ENCODE measurements at places on chromosomes 1 and 21.

DNA sequence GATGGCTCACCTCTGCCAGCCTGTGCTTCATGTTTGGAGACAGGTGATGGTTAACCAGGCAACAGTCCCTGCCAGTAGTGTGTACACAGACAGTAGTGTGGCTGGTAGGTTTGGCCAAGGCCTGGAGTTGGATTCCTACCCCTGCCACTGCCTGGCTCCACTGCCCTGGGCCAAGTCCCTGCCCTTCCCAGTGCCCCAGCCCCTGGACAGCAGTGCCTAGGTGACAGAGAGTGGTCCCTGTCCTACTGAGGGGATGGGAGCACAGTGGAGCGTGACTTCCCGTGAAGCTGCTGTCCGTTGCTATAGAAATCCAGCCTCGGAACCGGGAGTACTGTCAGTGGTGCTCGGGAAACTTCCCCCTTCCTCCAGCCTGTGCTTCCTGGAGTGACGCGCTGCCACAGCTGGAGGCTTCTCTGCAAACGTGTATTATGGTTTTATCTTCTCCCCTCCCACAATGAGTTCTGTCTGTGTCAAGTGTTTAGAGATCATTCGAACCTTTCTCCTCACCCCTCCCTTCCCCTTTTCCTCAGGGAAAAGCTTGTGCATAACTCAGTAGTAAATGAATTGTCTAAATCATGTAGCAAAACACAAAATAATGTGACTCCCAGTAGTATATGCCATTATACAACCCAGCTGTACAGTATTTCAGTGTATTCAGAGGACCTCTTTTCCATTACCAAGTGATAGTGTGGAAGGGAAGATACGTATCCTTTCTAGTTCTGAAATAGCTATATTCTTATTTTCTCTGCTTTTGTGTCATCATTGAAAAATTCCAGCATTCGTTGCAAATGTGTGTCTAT is 73.4 kb downstream of the GALNT2 start:
- DNase-seq, result no peak

- no peak for DNase-seq
These were observed 93.7 kb downstream of the TTC3 start for GRCh38 chr21:37166733-37167132.

DNA sequence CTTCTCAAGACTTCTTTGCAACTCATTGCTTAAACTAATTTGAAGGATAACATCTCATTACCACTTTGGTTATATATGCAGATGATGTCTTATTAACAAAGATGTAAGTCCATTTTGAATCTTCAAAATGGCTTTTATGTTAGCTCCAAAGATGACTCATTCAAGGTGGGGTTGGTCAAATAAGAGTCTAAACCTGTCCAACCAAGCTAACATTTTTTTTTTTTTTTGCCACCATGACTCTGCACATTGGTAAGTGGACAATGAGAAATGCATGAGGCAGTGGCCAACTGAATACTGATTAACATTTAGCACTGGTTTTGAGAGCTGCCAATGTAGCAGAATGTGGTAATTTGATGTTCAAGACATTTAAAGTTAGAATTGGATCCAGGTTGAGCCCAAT is 278 bp upstream of the KRTAP27-1 start:
- DNase-seq, result no peak

DNA sequence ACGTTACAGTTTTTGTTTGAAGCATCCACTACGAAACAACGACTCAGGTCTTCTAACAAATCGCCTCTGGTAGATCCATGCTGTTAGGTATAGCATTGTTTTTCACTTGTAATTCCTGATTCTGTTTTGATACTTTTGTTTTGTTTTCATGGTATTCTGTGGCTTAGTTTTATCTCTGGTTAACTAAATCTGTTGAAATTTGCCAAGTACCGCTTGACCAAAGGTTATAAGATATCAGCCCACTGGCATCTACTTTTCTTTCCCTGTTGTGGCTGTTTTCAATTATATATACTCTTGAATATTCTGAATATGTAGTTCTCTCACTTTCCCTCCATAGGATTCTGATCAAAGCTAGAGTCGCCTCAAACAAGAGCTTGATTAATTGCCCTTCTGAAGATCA is 274.8 kb upstream of the C1orf105 start:
- no peak for DNase-seq

DNA sequence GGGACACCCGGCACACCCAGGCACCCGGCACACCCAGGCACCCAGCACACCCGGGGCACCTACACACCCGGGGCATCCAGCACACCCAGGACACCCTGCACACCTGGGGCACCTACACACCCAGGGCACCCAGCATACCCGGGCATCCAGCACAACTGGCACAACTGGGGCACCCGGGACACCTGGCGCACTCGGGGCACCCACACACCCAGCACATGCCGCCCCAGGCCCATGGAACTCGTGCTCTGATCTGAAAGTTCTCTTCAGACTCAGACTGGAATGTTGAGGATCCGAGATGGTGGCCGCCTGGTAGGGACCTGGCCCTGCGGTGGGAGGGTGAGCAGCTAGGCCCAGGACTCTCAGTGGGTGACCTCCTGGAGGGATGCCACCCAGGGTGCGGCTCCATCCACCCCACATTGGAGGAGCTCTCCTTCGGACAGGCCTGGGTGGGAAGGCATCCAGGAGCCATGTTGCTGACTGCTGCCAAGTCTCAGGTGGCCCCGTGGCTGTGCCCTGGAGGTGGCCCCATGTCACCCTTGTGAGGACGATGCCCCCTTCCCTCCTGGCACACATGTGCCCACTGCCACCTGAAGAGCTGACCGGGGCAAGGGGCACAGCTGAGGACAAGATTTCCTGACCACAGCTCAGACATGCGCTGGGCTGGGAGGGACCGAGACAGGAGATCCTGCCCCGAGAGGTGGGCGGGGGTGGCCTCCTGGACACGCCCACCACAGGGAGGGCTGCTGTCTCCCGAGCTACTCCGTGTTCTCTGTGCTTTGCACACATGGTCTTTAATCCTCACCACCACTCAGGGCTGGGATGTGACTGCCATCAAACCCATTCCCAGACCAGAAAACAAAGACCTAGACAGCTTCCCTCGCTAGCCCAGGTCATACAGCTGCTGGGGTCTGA is 37.0 kb downstream of the UBE2G2 start:
- DNase-seq, result no peak

- DNase-seq, result no peak
These were observed 18.8 kb upstream of the IFNAR1 start for GRCh38 chr21:33305938-33306337.

- no peak for DNase-seq
These were observed 152.3 kb downstream of the FCRL5 start for GRCh38 chr1:157399984-157400382.

DNA sequence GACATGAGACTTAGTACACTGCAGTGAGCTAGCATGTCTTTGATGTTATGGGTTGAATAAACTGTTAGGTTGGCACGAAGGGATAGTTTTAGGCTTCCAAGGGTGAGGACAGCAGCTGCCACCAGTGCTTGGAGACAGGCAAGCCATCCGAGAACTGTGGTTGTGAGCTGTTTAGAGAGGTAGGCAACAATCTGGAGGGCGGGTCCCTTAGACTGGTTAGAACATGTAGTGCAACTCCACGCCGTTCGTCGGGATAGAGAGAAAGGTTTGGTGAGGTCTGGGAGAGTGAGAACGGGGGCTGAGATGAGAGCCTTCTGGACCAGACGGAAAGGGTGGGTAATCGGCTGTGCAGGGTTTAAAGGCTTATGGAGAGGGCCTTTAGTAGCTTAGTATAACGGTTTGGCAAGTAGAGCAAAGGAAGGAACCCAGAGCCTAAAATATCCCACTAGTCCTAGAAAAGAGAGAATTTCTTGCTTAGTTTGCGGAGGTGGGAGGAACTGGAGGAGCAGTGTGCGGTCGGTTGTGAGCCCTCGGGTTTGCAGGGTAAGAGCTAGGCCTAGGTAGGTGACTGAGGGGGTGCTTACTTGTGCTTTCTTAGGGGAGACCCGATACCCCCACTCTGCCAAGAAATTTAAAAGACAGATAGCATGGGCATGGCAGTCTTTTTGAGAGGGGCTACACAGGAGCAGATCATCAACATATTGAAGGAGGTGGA is 72.8 kb downstream of the CNST start:
- no peak for DNase-seq

DNA sequence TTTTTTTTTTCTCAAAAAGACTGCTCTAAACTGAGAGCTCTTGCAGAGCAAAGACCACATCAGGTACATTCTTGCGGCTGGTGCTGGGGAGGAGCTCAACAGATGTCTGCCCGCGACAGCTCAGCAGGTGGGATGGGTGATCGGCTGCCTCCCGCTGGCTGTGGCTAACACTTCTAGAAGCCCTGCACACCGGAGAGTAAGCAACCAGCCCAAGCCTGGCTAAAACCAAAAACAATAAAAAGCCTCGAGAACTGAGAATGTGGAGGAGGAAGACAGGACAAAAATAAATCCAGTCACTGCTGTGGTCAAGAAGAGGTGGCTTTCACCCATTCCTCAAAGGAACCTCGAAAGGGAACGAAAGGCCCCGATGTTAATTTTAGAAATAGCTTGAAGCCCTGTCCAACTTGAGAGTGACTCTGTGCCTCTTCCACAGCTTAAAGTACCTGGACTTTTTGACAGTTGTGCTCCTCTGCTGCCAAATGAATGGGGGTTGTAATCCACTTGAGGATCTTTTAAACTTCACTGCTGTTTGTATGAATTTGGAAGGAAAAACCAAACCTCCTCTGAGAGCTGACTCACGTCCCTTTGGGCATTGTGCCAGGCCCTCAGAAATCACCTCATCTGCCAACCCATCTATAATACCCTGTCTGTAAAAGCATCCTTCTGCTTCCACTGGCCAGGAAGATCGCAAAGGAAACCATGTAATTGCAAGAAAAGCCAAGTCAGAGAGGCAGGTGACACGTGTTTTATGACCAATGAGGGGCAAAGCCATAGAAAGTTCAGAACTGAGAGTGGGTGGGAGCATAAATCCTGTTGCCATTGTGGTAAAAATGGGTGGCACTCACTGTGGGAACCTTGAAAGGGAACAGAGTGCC is 78.6 kb downstream of the KCNN3 start:
- DNase-seq, result peak; percentile 60

DNA sequence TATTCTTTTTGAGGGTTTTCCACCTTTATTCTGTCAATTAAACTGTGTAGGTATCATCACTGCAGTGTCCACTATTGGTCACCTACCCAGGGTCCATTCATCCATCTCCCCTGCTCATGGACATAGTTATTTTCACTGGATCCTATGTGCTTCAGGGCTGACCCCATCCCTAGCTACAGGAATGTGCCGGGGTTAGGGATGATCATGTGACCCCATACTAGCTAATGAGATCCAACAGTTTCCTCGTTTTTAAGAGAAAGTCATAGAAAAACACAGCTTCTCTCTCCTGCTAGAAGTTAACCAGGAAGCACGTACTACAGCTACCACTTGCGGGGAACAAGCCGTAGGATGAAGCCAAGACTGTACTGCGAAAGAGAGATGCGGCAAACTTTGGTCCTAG is 19.6 kb downstream of the PTGER3 start:
- no peak for DNase-seq

DNA sequence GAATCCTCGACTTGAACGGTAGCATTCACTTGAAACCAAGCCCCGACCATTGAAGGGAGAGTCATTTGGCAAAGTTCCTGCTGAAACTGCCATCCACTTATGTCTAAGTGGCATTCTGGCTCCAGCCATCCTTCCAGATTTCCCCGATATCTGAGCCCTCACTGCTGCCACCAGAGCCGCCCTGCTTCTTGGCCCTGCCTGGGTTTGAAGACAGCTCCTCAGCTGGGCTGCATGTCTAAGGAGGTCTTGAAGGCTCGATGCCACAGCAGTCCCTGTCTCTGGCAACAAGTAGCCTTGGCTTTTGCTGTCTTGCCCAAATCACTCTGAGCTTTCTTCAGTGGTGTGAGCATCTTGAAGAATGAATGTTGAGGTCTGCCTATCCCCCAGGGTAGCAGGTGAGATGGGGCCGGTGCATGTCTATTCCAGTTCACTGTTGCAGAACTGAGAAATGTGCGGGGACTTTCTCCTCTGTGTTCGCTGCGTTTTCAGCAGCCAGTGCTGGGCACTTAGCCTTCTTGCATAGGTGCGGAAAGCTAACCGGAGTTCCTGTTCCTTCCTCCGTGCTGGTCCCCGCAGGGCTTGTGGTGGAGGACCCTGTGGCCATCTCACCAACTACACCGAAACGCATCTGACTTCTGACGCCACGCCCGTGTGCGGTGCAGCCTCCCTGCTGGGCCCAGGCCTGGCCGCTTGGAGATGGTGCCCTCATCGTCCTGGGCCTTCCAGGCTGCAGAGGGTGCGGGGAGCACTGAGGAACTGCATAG is 29.2 kb downstream of the MAN1C1 start:
- no peak for DNase-seq

- DNase-seq, result no peak
These were observed 29.1 kb upstream of the ZNF281 start for GRCh38 chr1:200438911-200439310.
